ENCODE measurements at places on chromosomes 16 and 17. TPM values are rescaled to one million over a fixed set of nuclear protein-coding genes. Genes with fewer than 3 reads are reported as not detected.
A peak's percentile ranks its signal among the peaks of the same experiment; 100 is the strongest.

HNF1B gene
- total RNA-seq = not detected

CHD9 gene
- total RNA-seq = 13.2 TPM

DHRS7C gene
- total RNA-seq = not detected

FLYWCH2 gene
- total RNA-seq = 17.3 TPM

SNRNP25 gene
- 42.5 TPM for total RNA-seq

BAIAP3 gene
- 0.57 TPM for total RNA-seq

- H3K36me3 ChIP-seq = no peaks in the 10 kb centered on the region
- no peak overlapping the region for H3K27ac ChIP-seq
- H3K4me1 ChIP-seq = no peaks in the 10 kb centered on the region
- H3K4me3 ChIP-seq = no peak overlapping the region
- H3K27me3 ChIP-seq = peaks cover 8% of the 10 kb centered on the region
- no peak for DNase-seq
Observed at GRCh38 chr17:10435096-10435495, 13.3 kb upstream of the MYH8 start.

- peaks cover 64% of the 10 kb centered on the region for H3K4me1 ChIP-seq
- peak within 1 kb of the TSS; percentile 100 for H3K27ac ChIP-seq
- H3K36me3 ChIP-seq = peaks cover 46% of the 10 kb centered on the region
- no peaks in the 10 kb centered on the region for H3K27me3 ChIP-seq
- H3K4me3 ChIP-seq = peak within 1 kb of the TSS; percentile 100
- peak; percentile 90 for DNase-seq
Observed at GRCh38 chr16:3065069-3065741, at the start of gene IL32. IL32 (plus strand) TSS chr16:3065640; CDS start chr16:3065812, 172 bp downstream.

DNA sequence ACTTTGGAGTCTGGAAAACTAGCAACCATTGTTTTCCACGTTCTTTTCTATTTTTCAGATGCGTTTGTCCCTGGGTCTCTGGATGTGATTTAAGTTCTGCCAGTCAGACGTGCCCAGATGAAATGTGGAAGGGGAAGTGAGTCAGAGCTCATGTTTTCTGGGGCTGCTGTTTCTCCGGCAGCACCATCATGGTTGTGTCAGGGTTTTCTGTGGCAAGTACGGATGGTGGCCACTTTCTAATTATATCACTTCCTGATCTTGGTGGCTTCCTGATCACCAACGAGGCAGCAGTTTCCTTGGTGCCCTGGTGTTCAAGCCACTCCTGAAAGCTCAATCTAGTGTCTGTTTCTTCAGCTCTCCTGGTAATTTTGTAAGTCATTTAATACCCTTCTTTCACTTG is 31.4 kb upstream of the PMFBP1 start:
- peak; percentile 59 for DNase-seq
- no peaks in the 10 kb centered on the region for H3K36me3 ChIP-seq
- peaks cover 4% of the 10 kb centered on the region for H3K27me3 ChIP-seq
- no peak overlapping the region for H3K4me3 ChIP-seq
- H3K4me1 ChIP-seq = peaks cover 7% of the 10 kb centered on the region

GRCh38 chr16:78929841-78930240 is 670.7 kb downstream of the MAF start:
- DNase-seq = no peak
- H3K4me3 ChIP-seq = no peak overlapping the region
- peaks cover 6% of the 10 kb centered on the region for H3K4me1 ChIP-seq
- no peaks in the 10 kb centered on the region for H3K27me3 ChIP-seq
- H3K27ac ChIP-seq = no peak overlapping the region

DNA sequence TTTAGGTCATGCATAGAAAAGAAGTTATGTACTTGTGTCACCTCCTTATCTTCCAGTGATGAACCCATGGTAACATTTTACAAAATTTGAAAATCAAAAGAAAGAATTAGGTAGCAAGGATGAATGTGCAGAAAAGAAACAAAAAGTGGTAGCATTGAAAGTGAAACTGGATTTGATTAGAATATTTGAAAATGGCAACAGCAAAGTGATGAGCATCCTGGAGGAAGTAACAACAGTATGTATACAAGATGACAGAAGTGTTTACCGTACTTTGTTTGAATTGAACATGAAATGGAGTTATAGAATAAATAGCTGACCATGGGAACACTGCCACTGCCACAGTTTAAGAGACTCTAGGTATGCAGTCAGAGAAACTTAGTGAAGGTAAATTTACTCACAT is 1313.1 kb downstream of the CDH11 start:
- H3K4me3 ChIP-seq = no peak overlapping the region
- H3K36me3 ChIP-seq = no peaks in the 10 kb centered on the region
- no peaks in the 10 kb centered on the region for H3K27me3 ChIP-seq
- H3K27ac ChIP-seq = no peak overlapping the region

- DNase-seq = peak; percentile 100
- H3K27ac ChIP-seq = peak overlapping the region; percentile 100
- no peaks in the 10 kb centered on the region for H3K36me3 ChIP-seq
- H3K4me3 ChIP-seq = peak overlapping the region; percentile 88
- H3K4me1 ChIP-seq = peaks cover 20% of the 10 kb centered on the region
Observed at GRCh38 chr16:30922420-30922959, 882 bp upstream of the FBXL19 start.

DNA sequence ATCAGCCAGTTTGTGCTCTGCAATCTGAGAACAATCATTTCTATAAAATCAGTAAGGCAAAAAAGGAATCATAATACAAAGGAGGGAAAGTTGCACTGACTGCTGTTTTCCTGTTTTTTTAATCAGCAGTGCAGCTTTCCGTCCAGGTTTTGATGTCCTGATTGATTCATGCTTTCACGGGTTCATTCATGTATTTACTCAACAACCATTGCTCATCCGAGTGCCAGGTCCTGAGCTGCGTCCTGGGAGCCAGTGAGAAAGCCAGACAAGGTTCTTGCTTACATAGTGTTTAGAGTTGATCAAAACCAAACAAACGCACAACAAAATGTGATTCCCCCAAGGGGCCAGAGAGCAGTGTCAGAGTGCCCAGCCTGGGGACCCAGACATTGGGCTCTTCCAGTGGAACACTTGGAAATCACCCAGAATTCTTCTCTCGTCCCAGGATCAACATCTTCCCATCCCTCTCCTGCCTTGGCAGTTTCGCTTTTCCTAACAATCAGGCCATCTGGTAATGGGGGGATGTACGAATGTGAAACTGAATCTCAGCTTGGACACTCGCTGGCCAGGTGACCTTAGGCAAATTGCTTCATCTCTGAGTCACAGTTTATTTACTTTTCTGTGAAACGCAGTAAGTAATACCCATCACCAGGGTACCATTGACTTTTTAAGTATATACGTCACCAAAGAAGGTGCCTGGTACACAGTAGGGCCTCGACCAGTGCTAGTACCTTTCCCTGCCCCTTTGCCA is 13.3 kb upstream of the C1QL1 start:
- H3K4me3 ChIP-seq = no peak overlapping the region
- peaks cover 19% of the 10 kb centered on the region for H3K27me3 ChIP-seq
- no peaks in the 10 kb centered on the region for H3K36me3 ChIP-seq

DNA sequence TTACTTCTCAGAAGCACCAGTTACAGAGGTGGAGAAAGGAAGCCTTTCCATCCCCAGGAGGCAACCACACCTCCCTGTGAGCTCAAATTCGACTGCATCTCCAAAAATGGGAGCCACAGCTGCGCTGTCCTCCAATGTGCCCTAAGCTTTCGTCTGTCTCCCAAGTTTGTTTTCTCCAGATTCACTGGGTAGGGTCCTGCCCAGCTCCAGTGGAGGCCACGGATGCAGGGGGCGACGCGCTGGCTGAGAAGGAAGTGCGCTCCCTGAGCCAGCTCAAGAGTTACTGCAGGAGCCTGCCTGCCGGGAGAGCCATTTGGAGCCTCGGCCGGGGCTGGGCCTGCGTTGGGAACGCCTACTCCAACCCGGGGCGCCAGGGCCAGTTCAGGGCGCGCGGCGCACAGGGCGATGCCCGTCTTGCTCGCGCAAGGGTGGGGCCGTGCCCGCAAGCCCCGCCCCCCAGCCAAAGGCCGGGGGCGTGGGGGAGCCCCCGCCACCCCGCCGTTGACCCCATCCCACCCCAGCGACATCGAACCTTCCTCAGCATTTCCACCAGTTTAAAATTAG is 19.5 kb downstream of the SIAH1 start:
- H3K4me1 ChIP-seq = peaks cover 55% of the 10 kb centered on the region
- H3K27ac ChIP-seq = peak overlapping the region; percentile 99
- H3K4me3 ChIP-seq = peak overlapping the region; percentile 90
- no peaks in the 10 kb centered on the region for H3K27me3 ChIP-seq

DNA sequence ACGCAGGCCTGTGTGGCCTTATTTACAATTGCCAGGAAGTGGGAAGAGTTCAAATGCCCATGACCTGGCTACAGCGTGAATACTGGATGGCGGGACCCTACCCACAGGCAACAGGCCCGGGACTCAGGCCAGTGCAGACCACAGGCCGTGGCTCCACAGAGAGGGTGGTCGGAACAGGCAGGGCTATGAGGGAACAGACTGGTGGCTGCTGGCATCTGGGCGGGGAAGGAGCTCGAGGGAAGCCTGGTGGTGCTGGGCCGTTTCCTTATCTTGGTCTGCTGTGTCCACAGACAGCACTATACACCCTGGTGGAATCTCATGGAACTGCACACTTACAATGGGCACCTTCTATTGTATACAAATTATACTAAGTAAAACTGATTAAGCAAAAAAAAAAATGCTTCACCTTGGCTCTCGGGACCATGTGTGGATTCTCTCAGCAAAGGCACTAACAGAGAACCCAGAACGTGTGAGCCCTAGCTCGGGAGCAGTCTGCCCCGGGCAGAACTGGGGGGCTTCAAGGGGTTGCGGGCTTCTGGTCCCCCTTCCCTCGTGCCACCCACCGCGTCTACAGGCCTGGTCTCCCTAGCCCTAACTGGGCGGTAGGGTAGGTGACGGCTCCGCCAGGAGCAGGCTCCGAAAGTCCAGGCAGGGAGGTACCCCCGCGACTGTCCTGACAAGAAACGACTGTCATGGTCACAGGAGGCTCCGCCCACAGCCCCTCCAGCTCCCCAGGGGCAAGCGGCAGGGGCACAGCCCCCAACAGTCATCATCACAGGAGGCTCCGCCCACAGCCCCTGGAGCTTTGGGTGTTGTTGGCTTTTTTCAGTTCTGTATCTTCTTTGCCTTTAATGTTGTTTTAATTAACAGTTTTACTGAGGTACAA is 21.8 kb downstream of the CEP131 start:
- H3K27me3 ChIP-seq = no peaks in the 10 kb centered on the region
- H3K36me3 ChIP-seq = no peaks in the 10 kb centered on the region
- peak; percentile 36 for DNase-seq
- H3K4me1 ChIP-seq = no peaks in the 10 kb centered on the region
- no peak overlapping the region for H3K4me3 ChIP-seq
